ENCODE measurements at places on chromosomes 6 and 20.

DNA sequence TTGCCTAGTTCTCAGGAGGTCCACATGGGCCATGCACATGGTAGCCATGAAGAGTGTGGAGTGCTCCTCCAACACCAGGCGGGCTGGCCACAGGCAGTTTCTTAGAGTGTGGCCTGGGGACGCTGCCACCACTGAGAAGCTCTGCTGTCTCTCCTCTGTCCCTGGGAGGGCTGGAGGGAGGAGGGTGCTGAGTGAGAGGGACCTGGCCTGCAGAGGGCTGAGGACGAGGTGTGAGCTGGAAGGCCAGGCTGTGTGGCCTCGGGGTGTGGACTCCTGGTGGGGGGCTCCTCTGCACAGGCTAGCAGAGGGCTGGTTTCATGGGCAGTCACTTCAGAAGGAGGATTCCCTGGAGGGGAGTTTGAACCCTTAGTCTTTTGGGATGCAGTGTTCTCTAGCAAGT is 39.7 kb downstream of the SYNJ2 start:
- peak; percentile 56 for DNase-seq

GRCh38 chr20:32385541-32385940 is 27.4 kb downstream of the ASXL1 start:
- no peak for DNase-seq

DNA sequence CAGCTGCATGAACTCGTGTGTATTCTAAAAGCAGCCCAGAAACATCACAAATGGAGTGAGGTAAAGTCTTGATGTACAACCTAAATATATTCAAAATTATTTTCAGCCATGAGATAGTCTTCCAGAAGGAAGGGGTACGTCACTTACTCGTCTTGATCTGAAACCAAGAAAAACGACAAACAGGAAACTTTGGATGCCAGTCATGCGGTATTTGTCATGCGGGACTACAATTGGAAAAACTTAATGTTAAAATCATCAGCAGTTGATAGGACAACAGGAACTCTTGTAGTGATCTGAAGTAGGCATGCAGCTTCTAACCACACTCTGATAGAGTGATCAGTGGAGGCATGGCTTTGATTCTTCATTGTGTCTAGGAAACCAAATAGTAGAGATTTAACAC is 29.7 kb downstream of the FAM217A start:
- no peak for DNase-seq

DNA sequence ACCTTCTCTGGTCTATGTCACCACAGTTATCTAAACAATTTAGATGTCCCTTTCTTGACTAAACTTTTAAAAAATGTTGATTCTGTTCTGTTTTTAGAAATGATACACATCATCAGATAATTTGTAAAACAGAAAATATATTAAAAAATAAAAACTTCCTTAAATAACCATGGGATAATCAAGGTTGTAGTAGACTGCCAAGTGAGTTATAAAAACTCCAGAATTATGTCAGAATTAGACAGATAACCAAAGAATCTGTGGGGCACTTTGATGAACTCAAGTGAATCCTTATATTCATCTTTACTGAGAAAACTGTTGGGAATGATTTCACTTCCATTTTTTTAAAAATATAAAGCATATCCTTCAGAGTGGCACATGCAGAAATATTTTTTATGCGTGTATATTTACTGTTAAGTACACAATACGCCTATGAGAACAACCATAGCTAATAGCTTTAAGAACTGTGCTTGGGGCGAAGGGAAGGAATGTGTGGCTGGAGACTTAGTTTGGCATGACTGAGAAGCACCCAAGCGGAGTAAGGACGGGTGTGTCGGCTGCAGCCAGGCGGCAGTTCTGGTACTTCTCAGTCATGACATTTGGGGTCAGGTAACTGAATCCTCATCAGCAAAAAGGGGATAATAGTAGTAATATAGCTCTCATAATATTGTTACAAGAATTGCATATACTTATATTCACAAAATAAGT is 604.7 kb upstream of the CITED2 start:
- DNase-seq: no peak

DNA sequence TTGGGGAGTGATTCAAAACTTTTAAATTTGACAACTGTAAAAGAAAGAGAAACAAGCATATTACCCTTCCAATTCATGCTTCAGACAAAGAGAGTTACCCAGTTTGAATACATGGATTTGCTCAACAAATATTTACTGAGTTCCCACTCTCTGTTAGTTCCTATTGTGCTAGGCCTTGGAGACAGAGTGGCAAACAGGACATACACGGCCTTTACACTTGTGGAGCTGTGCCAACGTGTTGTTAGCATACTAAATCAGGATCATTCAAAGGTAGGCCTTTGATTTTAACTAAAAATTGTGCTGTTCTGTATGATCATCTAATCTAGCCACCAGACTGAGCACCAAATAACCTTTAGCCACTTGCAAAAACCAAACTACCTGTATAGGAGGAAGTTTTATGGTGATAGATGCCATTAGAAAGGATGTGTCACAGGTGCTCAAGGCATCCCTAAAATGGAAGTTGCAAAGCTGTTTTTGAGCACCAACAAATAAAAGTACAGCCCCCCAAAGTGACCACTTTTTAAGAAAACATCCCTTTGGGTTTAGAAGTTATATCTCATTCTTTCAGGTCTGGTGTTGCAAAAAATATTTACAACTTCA is 84.5 kb downstream of the CHD6 start:
- DNase-seq: no peak

- no peak for DNase-seq
Observed at GRCh38 chr6:72916906-72917305, 295.0 kb downstream of the KCNQ5 start.

DNA sequence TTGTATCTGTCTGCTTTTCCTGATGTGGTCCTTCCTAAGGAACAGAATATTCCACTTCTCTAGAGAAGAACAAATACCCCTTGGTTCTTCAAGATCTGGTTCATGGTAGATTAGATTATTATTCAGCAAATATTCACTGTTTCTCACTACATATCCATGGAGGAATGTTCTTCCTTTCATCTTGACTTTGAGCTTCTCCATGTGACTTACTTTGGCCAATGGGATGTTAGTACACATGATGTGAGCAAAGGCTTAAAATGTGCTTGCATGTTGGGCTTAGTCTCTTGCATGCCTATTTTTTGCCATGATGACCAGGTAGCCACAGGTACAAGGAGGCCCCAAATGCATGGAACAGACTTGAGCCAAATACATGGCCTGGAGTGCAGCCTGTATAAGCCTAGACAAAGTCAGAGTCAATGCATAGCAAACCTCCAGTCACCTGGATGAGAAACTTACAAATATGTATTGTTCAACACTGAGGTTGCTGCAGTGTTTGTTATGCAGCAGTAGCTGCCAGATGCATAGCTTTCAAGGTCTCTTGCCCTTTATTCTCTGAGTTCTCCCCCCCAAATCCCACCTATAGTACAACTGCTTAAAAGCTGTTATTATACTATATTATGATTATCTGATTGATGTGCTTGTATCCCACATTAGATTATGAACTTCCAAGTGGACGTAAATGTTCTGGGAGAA is 50.0 kb upstream of the CHD6 start:
- no peak for DNase-seq

DNA sequence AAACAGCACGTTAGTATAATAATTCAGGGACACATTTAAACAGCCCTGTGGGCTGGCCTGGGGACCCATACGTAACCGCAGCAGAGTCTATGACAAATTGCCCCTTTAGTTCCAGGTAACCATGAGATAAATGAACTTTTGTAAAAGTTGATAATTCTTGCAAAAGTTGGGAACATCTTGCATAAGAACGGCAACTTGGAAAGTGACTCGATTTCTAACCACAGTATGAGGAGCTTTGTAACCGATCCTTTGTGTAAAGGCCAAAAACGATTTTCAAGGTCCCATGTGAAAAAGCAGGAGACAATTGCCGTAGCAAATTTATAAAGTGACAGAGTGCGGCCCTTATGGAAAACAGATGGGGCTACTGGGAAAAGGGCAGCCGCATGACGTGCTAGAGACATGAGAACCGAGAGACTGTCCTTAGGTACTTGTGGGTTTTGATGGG is 81.6 kb downstream of the PSMG4 start:
- DNase-seq: no peak

DNA sequence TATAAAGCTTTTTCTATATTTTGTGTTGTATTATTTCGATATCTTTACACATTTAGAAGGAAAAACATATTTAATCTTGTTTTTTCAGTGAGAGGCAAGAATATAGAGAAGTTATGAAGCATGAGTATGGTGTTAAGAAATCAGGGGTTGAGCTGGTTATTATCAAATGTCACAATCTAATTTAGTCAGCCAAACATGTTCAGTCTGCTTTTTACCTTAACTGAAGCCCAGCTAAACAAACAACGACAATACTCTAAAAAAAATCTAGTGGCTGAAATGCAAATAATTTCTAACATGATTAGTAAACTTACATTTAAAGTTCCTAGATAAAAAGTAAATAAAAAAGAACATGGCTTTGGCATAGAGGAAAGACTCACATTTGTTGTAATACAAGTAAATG is 433.8 kb upstream of the NRSN1 start:
- DNase-seq: no peak

DNA sequence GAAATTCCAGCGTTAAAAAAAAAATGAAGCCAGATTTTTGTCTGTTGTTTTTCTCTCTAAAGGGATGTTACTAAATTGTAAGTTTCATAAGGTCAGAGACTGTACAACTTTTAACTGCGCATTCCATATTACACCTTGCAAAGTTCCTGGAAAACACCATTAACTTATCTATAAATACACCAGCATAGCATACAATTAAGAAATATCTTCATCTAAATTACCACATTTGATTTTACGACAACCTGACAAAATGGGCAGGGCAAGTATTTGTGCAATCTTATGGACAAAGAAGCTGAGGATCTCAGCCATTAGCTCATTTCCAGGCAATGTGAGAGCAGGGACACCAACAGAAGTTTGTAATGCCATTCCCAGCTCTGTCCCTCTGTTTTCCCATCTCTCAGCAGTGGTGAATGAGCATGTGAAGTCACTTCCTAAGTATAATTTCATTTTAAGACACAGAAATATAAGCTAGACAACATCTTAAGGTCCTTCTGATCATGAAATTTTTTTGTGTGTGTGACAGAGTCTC is 12.9 kb upstream of the GCM1 start:
- no peak for DNase-seq

DNA sequence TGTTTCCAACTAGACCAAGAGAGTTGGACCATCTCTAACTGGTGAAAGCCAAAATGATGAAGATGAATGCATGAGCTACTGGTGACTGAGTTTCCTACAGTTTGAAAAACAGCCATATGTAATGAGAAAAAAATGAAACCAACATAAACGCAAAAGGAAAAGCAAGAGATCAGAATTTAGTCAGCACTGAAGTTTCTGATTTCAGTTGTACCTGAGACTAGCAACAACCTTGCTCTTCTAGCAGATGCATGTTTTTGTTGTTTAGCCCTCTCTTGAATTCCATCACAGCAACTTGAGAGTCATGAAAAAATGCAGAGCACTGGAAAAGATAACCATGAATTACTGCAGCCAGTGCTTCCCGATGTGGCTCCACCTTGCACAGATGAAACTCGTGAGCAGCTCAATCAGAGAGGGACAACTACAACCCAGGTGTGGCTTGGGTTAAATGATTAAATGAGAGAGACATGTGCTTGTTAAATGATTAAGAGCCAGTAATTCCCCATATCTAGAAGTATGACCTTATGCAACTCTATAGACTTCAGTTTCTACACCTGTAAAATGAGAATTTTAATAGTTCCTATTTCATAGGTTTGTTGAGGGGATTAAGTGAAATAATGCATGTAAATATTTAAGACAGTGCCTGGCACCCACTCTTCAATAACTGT is 104.8 kb downstream of the ELOVL4 start:
- no peak for DNase-seq

DNA sequence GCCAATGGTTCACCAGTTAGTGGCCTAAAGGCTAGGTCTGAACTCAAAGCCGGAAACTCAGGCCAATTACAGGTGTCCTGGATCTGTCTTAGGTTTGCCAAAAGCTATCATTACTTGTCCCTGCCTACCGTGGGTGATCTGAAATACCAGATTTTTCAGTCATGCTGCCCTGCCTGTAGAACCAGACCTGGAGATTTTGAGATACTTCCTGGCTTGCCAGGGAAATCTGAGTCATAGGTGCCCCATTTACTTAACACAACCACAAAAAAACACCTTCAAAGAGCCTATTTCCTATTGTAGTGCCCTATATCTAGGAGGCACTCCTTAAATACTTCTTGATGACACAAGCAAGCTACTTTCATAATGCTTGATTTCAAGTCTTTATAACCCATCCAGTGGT is 13.9 kb upstream of the RANBP9 start:
- peak; percentile 70 for DNase-seq

- no peak for DNase-seq
Observed at GRCh38 chr20:6384380-6384779, 261.6 kb upstream of the FERMT1 start.

DNA sequence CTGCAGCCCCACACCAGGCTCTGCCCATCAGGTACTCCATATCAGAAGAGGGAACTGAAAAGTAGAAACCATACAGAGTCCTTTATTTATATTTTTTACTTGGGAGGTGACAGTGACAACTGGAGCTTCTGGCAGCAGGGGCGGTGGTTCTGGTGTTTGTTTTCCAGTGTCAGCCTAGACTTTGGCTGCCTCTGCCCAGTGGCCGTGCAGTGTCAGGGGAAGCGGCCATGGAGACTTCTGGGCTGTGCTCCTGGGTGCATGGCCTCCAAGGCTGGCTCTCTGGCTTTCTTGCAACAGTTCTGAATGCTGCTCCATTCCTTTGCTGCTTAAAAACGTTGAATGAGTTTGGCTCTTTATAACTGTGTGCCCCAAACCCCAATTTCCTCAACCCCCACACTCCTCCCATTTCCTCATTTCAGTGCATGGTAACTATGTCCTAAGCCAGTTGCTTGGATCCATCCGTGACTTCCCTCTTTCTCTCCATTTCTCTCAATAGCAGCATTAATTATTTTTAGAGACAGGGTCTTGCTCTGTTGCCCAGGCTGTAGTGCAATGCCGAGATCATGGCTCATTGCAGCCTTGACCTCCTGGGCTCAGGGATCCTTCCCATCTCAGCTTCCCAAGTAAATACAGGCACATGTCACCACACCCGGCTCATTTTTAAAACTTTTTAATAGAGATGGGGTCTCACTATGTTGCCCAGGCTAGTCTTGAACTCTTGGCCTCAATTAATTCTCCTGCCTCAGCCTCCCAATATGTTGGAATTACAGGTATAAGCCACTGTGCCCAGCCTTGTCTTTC is 141.1 kb upstream of the SGK1 start:
- DNase-seq: no peak
